ENCODE measurements at places on chromosomes 7 and 10. TPM values are rescaled to one million over a fixed set of nuclear protein-coding genes. Genes with fewer than 3 reads are reported as not detected.

Gene KDM7A
- total RNA-seq, result 24.9 TPM

Gene SCD
- total RNA-seq, result 22.7 TPM

Gene AMZ1
- total RNA-seq, result 2.0 TPM

Gene PAX4
- not detected for total RNA-seq

Gene MPP7
- total RNA-seq, result 95.3 TPM

Gene BMPER
- total RNA-seq, result 2.2 TPM

Gene VWDE
- 0.21 TPM for total RNA-seq

Gene RELN
- total RNA-seq, result 1.4 TPM

Gene GRID1
- total RNA-seq, result 3.8 TPM

DNA sequence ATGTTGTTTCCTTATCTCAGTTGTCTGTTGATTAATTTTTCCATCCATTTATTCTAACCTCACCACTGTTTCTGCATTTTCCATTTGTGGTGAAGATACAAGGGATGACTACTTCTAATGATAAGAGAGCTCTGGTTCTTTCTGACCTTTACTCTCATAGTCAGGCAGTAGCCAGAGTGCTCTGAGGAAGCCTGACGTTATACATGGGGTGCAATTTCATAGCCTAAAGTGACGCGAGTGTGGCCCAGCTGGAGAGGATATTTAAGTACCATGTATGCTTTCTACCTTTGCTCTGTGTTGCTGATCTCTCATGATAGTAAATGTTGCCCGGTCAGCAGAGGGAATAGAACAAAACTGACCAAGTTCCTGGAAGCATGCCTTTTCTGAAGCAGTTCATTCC is 33.9 kb upstream of the CYCS start:
- DNase-seq, result no peak

GRCh38 chr10:132645630-132646442 is 108.2 kb downstream of the INPP5A start:
- DNase-seq, result peak; percentile 70

DNA sequence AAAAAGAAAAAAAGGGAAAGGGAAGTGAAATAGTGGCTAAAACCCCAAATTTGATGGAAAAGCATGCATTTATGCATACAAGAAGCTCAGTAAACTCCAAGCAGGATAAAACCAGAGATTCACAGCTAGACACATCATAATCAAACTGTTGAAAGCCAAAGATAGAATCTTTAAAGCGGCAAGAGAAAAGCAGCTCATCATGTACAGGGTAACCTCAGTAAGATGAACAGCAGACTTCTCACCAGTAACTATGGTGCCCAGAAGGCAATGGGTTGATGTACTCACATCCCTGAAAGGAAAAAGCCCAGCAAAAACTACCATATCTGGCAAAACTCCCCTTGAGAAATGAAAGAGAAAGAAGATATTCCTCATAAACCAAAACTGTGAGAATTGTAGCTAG is 60.4 kb downstream of the TPST1 start:
- DNase-seq, result no peak
